ENCODE measurements at places on chromosomes 5 and 9. TPM values are rescaled to one million over a fixed set of nuclear protein-coding genes. Genes with fewer than 3 reads are reported as not detected.

The STING1 gene
- 16.0 TPM for polyA plus RNA-seq

The SPATA9 gene
- polyA plus RNA-seq = 1.7 TPM

DNA sequence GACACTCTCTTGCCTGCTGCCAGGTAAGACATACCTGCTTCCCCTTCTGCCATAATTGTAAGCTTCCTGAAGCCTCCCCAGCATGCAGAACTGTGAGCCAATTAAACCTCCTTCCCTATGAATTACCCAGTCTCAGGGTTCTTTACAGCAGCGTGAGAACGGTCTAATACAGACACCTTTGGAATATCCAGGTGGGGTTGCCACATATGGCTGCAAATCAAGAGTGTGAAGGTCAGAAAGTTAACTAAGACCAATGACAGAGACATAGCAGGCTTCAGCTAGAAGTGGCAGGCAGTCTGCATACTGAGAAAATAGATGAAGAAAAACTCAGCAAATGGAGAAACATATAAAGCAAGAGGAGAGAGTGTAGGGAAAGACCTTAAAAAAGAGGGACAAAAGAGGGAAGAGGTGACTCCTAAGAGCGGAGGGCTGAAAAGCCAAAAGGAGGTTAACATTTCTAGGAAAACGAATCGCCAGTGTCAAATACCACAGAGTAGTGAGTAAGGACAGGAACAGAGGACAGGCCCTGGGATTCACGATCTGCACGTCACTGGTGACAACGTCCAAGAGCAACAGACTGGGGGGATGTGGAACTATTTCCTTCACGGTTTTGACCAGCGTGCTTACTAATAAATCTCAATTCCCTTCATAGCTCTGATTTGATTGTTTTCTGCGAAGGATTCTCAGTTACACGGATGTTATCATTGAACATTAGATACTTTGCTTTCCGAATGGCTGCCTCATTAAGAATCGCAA, 1.7 kb upstream of the ACO1 start:
- DNase-seq = no peak

The FOXD4L6 gene
- not detected for polyA plus RNA-seq

The NMUR2 gene
- 1.3 TPM for polyA plus RNA-seq

DNA sequence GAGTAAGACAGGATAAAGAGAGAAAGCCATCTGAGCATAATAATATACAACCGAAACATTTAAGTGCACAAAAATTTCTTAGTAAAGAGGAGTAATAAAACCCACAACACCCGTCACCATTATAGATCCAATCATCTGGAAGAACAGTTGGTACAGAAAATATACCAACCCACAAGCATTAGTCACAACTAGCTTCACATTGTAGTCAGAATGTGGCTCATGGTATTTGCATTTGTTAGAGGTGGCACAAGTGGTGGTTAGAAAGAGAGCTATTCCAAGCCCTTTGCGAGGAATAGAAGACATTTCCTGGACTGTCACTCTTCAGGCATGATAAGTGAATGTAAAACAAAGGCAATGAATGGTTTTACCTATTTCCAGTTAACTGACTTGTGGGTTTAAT, 677.5 kb upstream of the ST8SIA4 start:
- DNase-seq = no peak

The PCDHA12 gene
- 4.8 TPM for polyA plus RNA-seq

- DNase-seq = no peak
Measured at GRCh38 chr9:21505425-21506179, 23.5 kb upstream of the IFNE start.

The ANKHD1 gene
- 74.5 TPM for polyA plus RNA-seq

DNA sequence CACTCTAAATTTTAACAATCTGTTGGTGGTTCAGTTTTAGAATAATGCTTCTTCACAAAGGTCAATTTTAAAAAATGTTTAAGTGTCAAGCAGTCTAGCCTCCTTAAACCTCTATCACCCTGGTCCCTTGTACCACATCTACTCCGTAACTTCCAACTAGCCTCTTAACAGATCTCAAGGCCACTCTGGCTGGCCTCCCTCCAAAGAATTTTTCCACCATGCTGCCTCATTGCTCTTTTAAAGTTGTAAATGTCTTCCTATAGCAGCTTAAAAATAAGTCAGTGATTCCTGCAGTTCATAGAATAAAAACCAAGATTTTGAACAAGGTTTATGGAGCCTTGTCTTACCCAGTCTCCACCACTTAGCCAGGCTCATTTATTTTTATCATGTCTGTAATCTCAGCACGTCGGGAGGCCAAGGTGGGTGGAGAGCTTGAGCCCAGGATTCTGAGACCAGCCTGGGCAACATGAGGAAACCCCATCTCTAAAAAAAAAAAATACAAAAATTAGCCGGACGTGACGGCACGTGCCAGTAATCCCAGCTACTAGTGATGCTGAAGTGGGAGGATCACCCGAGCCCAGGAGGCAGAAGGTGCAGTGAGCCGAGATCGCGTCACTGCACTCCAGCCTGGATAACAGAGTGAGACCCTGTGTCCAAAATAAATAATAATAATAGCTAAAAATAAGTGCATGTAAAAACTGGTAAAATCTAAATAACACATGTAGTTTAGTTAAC, 924.9 kb upstream of the DMAC1 start:
- no peak for DNase-seq

DNA sequence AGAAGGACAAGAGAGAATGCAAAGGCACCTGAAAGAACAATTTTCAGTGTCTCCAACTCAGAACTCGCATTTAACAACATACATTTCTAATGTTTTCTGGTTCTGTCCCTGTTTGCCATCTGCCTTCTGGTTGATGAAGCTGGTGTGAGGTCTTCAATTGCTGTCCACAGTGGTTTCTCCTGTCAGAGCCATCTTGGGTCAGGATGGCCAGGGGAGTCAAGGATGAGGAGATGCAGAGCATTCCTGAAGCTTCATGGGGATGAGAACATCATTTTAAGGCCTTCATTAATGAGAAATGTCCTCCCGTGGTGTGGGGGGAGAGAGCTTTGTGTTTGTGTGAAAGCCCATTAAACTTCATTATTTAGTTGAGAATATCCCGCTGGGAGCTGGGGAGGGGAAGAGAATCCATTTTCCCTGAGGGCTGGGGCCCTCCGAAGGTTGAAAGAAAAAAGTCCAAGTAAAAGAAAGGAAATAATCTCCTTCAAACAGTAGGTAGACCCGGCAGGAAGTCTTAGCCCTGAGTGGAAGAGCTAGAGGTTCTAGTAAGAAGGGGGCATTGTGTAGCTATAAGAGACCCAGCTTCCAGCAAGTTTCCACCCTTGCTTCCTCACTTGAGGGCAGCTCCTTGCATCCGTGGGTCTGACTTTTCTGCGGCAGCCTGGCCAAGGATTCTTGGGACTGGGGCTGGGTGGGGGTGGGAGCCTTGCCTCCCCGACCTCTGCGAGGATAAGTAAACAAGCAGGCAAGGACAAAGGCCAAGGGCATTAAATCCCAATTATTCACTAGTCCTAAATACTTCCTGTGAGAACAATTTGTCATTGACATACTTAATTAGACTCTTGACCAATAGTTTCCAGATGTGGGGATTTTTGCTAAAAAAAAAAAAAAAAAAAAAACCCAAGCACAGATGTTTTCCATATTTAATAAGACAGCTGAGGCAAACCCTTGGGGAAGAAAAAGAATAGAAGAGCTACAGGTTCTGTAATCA, 119.2 kb downstream of the MSX2 start:
- no peak for DNase-seq

- DNase-seq = no peak
Measured at GRCh38 chr5:60010328-60010727, 116.8 kb upstream of the PDE4D start.

The CCL28 gene
- polyA plus RNA-seq = 2.4 TPM

- no peak for DNase-seq
Measured at GRCh38 chr5:10621832-10622231, 58.0 kb downstream of the ANKRD33B start.

DNA sequence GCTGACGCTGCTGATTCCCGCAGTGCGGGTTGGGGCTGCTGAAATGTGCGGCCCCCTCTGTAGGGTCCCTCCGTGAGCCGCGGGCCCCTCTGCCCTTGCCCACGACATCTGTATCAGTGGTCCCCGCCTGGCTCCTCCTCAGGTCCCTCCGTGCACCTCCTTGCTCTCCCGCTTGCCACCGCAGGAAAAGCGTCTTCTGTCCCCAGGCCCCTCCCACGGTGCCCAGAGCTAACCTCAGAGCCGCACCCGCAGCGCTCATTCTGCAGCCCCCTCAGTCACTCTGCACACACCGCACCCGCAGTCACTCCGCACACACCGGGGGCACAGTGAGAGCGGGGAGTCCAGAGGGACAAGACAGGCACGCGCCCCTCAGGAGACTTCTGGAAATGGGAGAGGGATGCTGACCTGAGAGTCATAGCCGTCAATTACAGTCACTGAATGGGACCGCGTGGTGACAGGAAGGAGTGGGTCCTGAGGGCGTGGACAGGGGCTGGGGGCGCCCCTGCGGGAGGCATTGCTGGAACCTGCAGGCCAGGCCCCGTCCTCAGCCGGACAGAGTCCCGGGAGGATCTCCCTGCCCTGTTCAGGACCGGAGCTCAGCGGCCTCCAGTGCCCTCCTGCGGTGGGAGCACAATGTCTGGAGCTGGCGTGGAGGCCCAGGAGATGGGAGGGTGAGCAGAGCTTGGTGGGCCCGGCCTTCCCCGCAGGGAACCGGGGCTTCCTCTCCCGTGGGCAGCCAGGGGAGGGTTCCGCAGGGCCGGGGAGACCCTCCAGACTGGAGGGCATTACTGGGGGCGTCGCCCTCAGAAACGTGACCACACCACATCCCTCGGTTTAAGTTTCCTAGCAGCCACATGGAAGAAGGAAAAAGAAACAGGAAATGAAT, 66.1 kb upstream of the CTSL start:
- no peak for DNase-seq

DNA sequence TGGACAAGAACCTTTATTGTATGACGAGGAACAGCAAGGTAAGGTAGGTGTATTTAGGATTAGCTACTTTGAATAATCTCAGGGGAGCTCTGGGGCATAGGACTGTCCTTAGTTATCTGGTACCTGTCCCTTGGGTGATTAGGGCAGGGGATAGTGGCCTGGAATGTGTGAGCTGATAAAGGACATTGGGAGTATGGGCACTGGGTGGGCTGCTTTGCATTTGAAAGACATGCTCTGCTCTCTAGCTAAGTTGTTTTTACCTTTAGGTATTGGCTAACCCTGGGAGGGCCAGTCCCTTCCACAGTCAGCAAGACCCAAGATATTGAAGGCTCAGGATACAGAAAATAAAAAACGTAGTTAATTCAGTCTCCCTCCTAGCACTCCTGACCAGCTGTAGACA, 282.8 kb upstream of the C9orf72 start:
- no peak for DNase-seq

DNA sequence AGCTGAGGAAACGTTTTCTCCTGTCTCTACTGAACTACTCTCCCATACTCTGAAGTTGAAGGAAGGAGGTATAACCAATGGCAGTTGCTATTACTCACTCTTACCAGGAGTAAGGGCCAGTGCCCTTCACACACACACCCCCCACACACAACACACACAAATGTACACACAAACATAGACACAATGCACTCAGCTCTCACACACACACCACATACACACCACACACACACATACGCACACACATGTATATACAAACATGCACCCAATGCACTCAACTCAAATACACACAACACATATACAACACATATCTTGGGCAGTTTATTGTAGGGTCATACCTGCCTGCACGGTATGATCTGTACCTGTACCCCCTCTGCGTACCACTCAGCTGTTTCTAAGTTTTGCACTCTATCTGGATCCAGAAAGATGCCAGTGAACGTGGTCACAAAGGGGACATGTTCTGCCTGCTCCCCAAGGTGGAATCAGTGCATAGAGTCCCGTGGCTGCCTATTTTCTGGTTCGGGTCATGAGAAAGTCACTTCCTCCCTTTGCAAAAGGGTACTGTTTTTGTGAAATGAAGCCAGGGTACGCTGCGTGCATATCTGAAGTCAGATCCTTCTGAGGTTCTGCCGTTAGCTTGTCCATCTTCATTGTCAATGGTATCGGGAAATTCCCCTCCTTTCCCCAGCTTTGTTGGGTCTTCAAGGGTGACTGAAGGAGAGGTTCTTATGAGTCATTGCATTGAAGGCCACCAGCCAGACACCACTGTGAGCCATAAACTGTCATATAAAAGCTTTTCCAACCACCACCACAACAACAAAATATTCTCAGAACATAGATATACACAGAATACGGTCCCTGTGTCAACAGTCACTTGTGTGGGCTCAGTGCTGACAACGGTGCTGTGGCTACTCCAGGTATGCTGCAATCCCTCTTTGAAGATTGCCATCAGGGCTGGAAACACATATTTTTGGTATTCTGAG, 131.9 kb downstream of the UGCG start:
- DNase-seq = no peak

DNA sequence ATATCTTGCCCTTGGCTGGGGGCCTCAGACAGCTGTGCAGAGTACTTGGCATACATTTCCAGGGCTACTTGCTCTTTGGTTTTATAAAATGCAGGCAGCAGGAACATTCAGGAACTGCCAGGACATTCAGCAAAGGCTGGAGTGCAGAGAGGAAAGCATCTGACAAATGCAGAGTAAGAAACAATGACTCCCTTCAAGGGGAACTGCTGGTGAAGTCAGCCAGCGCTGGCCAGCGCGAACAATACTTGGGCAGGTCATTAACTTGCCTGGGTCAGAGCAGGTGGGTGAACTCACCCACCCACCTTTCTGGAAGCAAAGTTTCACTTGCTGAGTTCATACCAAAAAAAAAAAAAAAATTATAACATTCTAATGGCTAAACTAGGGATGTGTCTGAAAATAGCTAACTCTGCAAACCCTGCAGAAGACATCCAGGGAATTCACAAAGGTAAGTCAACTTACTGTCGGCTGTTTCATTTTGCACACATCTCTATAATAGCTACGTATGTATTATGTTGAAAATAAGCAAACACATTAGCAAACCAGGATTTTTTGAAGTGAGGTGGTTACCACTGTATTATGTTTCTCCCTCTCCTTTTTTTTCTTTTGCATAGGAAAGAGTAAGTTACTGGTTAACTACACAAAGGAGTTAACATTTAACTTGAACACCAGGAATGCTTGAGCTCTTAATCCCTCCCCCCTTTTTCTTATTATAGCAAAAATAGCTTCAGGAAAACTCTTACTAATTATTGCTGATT, 152.2 kb downstream of the GLIS3 start:
- DNase-seq = no peak

The RIMOC1 gene
- 35.7 TPM for polyA plus RNA-seq

The OXCT1 gene
- polyA plus RNA-seq = 98.4 TPM

DNA sequence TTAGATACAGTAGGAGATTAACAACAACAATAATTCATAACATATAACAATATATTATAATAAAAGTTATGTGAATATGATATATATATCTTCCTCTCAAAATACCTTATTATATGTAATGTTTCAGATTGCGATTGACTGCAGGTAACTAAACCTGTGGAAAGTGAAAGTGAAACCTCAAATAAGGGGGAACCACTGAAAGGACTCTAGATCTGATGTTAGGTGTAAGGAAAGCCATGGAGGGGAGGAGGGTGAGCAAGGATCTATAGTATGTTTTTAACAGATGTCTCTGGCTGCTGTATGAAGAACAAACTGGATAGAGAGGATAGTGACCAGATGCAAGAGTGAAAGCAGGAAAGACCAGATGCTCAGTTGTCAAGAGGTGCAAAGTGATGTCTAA, 5.8 kb upstream of the FSTL4 start:
- DNase-seq = no peak

- DNase-seq = no peak
Measured at GRCh38 chr9:71975833-71976232, 64.4 kb downstream of the C9orf85 start.

The DPYSL3 gene
- 523 TPM for polyA plus RNA-seq

The DNAJC25 gene
- 11.8 TPM for polyA plus RNA-seq

The PCDHGA7 gene
- 5.2 TPM for polyA plus RNA-seq

Data from spinal cord (tissue), 10 donors.